ENCODE measurements at places on chromosomes 12 and 14.
A peak's percentile ranks its signal among the peaks of the same experiment; 100 is the strongest.

GRCh38 chr14:58978343-58978742, 210.1 kb upstream of the DAAM1 start:
- DNase-seq, result no peak

- no peak for DNase-seq
Observed at GRCh38 chr12:62003226-62003625, 257.0 kb upstream of the USP15 start.

- no peak for DNase-seq
Observed at GRCh38 chr12:48615681-48616080, 45.8 kb upstream of the LALBA start.

- peak; percentile 45 for DNase-seq
Observed at GRCh38 chr12:6532927-6533652, 1.2 kb upstream of the GAPDH start.

DNA sequence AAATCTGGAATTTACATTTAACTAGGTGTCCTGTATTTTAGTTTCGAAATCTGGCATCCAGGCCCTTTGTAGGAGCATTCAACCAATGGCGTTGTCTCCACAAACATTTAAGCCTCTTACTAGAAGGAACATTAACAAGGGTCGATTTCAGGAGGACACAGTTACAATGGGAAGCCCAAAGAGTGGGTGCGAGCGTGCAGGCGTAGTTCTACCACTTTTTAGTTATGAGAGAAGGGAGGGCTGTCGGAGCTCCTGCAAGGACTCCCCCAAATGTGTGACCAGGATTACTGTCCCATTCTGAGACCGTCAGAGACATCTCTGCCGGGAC, 365 bp upstream of the ABHD4 start:
- DNase-seq, result no peak

- no peak for DNase-seq
Observed at GRCh38 chr12:81722004-81722403, 37.1 kb downstream of the PPFIA2 start.

DNA sequence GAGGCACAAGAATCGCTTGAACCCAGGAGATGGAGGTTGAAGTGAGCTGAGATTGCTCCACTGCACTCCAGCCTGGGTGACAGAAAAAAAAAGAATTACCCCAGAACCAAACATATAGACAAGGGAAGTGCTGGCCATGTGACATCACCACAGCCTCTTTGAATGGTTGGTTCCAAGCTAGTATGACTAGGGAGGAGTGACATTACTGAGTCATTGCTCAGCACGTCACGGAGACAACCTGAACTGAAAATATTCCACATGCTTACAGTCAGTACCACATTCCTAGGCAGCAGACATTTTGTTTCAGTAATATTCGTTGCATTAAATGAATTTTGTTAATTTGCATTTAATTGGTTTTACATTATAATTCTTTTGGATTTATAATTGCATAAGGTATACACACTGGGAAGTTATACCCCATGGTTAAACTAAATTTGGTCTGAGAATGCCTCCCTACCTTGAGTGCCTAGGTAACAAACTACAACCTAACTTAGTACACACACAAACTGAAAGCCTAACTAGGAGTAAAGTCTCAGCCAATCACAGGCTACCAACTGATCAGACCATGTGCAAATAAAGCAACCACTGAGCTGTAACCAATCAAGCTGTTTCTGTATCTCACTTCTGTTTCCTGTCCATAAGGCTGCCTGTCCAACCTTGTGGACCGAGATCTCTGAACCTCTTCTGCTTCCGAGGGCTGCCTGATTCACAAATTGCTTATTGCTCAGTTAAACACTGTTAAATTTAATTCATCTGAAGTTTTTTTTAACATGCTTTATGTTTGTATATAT, 164.4 kb downstream of the CAND1 start:
- no peak for DNase-seq

GRCh38 chr12:26564391-26564790, 268.6 kb downstream of the ITPR2 start:
- DNase-seq, result no peak

DNA sequence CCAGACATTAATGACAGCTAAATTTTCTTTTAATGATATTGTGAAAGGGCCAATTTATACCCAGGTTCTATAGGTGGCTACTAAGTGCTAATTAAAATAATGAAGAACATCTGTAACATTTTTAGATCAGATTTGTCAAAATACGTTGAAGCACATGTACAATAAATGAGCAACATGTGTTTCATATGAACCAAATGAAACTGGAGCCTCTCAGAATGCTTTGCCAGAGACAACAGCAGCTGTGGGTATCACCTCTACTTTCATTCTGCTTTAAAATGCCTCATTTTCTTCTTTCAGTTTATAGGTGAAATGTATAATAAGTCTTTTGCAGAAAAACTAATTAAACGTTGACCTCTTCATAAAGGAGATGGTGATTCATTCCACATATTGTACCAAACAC, 26.1 kb upstream of the MYF6 start:
- no peak for DNase-seq

DNA sequence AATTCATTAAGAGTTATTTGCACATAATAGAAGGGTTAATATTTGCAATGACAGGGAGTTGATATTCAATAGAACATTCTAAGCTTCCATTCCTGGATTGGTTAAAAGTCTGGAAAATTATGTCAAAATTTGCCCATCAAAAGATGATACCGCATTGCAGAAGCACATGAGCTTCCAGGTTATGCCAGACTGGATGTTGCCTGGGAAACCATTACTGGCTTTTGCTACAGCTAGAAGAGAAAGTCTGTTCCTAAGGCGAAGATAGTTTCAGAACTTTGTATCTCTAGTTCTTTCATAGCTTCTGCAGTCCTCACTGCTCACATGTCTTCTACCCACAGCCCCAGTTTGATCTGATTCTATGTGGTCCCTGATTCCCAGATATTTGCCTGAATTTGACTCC, 122.4 kb upstream of the AMIGO2 start:
- no peak for DNase-seq

- DNase-seq, result no peak
Observed at GRCh38 chr12:112932485-112933128, 5.7 kb upstream of the OAS3 start.

DNA sequence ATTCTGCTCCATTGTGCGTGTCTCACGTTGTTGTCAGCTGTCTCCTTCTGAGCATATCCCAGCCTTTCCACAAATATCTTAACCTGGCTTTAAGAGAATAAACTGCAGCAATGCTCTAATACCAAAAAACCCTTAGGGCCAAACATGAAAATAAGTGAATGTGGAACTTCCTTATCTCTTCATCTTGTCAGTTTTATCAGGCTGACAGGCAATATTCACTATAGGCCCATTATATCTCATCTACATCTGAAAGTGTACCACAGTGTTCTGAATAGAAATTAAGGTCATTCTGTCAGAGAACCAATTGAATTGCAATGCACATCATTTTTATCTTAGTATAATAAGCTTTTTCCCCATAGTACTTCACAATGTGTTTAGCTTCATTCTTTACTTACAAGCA, 933.1 kb upstream of the FBXO33 start:
- DNase-seq, result no peak

DNA sequence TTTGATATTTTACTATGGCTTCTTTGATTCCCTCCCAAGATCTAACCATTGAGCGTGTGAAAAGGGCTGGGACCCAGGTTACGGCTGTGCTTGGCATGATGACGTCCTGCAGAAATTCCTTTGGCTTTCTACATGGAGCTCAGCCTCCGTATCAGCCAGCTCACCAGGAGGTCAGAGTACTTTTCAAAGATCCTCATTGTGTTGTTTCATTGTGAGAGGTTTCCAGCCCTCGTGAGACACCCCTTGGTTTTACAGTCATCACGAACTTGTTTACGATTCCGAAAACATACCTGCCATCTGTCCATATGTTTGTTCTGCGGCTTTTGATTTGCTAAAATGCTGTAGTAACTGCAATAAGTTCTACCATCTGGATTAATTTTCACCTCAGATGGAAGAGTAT, 453.1 kb downstream of the TMEM121 start:
- no peak for DNase-seq

GRCh38 chr12:10251669-10252068, 39.0 kb downstream of the GABARAPL1 start:
- DNase-seq, result no peak

GRCh38 chr12:73678335-73678734, 859.3 kb upstream of the ATXN7L3B start:
- DNase-seq, result peak; percentile 11

DNA sequence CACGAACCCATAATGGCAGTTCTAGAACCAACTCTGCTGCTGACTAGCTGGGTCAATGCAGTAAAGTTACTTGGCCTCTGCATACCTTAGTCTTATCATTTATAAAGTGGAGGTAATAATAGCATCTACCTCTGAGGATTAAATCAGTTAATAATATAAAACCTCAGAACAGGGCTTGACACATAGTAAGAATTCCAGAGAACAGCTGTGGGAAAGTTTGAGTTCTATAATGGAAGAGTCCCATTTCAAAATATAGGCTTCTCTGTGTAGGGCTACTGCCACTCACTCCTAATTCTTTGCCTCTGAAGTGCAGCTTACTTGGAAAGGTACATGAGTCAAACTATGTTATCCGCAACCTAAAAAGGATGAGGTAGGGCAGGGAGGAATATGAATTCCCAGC, 269.2 kb upstream of the PRKD1 start:
- no peak for DNase-seq

- no peak for DNase-seq
Observed at GRCh38 chr14:60977847-60978246, 3.0 kb downstream of the TRMT5 start.

GRCh38 chr14:51871846-51872245, 11.4 kb downstream of the GNG2 start:
- no peak for DNase-seq

GRCh38 chr14:38073641-38074040, 134.1 kb upstream of the SSTR1 start:
- DNase-seq, result no peak

DNA sequence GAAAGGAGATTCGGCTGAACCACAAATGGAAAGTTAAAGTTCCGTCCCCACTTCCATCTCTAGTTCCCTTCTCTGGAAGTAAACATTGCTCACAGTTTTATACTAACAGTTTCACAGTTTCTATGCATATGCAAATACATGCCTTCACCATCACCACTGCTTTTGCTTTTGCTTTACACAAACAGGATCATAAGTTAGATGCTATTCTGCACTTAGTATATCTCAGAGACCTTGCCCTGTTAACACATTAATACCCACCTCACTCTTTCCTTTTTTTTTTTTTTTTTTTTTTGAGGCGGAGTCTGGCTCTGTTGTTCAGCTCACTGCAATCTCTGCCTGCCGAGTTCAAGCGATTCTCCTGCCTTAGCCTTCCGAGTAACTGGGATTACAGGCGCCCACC, 890 bp downstream of the TEP1 start:
- no peak for DNase-seq

All from RWPE1 (cell line).